RWPE2 (cell line): ENCODE measurements at places on chromosomes 16 and 17.
A peak's percentile ranks its signal among the peaks of the same experiment; 100 is the strongest.

DNA sequence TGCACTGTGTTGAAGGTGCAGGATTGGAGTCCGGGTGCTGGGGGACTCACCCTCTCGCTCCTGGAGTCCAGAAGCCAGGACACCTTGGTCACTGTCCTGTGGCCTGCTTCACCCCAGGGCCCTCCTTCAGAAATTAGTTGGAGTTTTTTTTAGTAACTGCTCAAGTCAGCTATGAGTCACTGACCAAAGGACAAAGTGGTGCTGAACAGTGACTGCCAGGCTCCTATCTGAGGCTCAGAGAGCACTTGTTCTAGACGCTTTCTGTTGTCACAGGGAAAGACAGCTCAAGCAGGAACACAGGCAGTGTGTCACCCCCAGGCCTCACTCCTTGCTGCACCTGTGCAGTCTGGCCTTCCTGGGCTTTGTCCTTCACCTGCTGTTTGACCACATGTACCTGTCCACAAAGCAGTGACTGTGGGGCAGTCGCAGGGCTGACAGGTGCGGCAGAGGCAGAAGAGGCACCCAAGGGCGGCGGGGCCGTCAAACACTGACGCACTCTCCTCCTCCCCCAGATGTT lies 4.1 kb upstream of the FAAP100 start:
- no peak overlapping the region for H3K4me3 ChIP-seq
- no peaks in the 10 kb centered on the region for H3K27me3 ChIP-seq
- H3K4me1 ChIP-seq = peaks cover 8% of the 10 kb centered on the region
- peak; percentile 59 for DNase-seq
- peaks cover 38% of the 10 kb centered on the region for H3K36me3 ChIP-seq

DNA sequence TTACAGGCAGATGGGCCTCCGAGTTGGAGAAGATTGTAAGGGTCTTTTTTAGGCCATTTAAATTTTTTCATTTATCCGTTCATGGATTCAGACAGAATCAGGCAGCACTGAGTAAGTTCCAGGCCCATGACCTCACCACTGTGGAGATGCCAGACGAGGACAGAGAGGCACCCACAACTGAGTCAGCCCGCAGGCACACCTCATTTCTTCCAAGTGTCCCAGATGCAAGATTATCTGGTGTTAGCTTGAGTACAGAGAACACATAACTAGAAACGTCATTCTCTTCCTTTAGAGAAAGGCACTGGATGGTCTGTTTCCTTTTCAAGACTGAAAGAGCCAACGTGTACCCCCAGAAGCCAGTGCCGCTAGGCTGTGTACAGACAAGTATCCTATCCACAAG lies 16.9 kb downstream of the CLEC16A start:
- H3K27me3 ChIP-seq = no peaks in the 10 kb centered on the region
- no peak for DNase-seq
- H3K36me3 ChIP-seq = peaks cover 14% of the 10 kb centered on the region
- peak overlapping the region; percentile 55 for H3K27ac ChIP-seq
- no peak overlapping the region for H3K4me3 ChIP-seq

GRCh38 chr16:73313950-73314349 lies 266.0 kb upstream of the ZFHX3 start:
- no peak overlapping the region for H3K27ac ChIP-seq
- peaks cover 7% of the 10 kb centered on the region for H3K27me3 ChIP-seq
- no peak overlapping the region for H3K4me3 ChIP-seq

DNA sequence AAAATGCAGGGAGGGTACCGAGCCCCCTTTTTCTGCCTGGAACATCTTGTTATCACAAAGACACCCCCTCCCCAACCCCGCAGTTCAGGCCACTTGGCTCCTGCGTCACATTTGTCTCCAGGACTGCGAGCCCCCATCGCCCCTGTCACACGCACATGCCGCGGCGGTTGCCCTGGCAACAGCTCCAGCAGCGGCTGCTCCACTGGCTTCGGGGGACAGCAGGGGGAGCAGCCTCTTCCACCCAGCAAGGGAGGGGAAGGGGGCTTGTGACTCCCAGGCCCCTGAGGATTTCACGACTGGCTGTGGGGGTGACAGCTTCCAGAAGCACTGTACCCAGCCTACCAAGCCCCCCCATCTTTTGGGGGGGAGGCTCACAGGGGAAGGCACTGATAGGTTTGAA lies 2.6 kb downstream of the BAIAP3 start:
- H3K27me3 ChIP-seq = peaks cover 44% of the 10 kb centered on the region
- no peaks in the 10 kb centered on the region for H3K36me3 ChIP-seq
- no peak for DNase-seq
- peaks cover 6% of the 10 kb centered on the region for H3K4me1 ChIP-seq
- H3K27ac ChIP-seq = no peak overlapping the region
- no peak overlapping the region for H3K4me3 ChIP-seq
